Activated CD4-positive, alpha-beta T cell treated with anti-CD3 and anti-CD28 coated beads, Interleukin-2, amount 50 U/mL, for 1 hour (primary cell): ENCODE measurements at places on chromosomes 7 and 10.

- DNase-seq = no peak
These were observed 15.9 kb downstream of the ADAM12 start for GRCh38 chr10:126372396-126372795.

GRCh38 chr7:135320268-135320667, 86.6 kb downstream of the STRA8 start:
- no peak for DNase-seq

DNA sequence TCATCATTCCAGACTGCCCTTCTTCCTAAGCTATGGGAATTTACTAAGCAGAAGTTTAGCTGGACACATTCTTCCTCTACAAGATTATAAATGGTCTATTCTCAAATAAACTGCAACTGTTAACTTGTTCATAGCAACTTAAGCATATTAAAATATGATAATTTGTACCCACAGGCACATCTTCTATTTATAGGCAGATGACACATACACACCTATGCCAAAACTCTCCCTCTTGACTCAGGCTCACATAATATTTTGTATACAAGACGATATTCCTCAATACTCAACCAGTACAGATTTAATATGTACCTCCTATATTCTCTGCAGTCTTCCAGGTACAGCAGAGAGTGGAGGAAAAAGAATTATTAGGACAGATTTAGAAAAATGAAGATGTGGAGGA, 232.7 kb upstream of the KIAA1217 start:
- no peak for DNase-seq

GRCh38 chr7:54986716-54987115, 32.1 kb upstream of the EGFR start:
- no peak for DNase-seq
